ENCODE measurements at places on chromosomes 2 and 18. TPM values are rescaled to one million over a fixed set of nuclear protein-coding genes. Genes with fewer than 3 reads are reported as not detected.

The RNF125 gene
- 3.7 TPM for total RNA-seq

The TXNDC2 gene
- total RNA-seq = 0.19 TPM

The HNRNPLL gene
- 54.6 TPM for total RNA-seq

The GPAT2 gene
- 10.0 TPM for total RNA-seq

The ABCG5 gene
- total RNA-seq = not detected

The SERPINB5 gene
- total RNA-seq = not detected

The ALPP gene
- not detected for total RNA-seq

The ERFE gene
- total RNA-seq = 0.79 TPM

The SERPINB7 gene
- not detected for total RNA-seq

The GAREM1 gene
- total RNA-seq = 8.3 TPM

The POTEI gene
- total RNA-seq = not detected

The HRH4 gene
- not detected for total RNA-seq

The SCN7A gene
- total RNA-seq = 3.2 TPM

GRCh38 chr2:204159526-204159925 lies 223.0 kb downstream of the ICOS start:
- no peak for DNase-seq

- no peak for DNase-seq
These were observed 210.7 kb downstream of the MTX2 start for GRCh38 chr2:176479961-176480360.

GRCh38 chr2:28465148-28465885 lies 30.5 kb upstream of the PLB1 start:
- no peak for DNase-seq

- no peak for DNase-seq
These were observed 45.7 kb downstream of the ANKMY1 start for GRCh38 chr2:240512109-240512485.

- DNase-seq = no peak
These were observed 101.8 kb downstream of the TRIB2 start for GRCh38 chr2:12818416-12819102.

DNA sequence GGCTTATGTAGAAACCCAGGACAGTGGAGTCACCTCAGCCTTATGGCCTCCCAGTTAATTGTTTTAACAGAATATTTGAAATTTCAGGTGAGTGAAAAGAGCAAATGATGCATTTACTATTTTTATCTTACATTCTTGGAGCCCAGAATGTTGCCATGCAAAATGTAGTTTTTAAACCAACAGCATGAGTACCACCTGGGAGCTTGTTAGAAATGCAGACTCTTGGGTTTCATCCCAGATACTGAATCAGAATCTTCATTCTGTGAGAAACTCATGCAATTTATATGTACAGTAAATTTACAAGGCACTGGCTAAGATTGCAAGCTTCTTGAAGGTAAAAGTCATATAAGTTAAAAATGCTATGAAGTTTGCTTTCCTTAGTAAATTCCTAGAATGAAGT lies 654.5 kb upstream of the CDH2 start:
- no peak for DNase-seq

DNA sequence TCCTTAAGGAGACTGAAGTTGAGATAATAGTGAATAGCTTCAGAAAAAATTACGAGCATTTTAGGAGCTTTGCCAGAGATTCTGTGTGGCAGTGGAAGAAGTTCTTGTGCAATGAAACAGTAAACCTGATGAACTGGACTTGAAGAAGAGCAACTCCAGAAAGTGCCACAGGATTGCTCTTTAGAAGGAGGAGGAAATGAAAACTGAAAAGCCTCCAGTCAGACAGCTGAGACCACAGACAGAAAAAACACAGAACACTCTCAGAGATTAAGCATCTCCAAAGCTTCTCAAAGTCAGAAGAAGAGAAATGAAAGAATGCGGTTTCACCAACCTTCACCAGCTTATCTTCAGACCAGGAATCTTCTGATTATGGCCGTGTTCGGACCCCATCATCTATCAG lies 329.7 kb upstream of the CNTNAP5 start:
- DNase-seq = no peak

- no peak for DNase-seq
These were observed 1160.5 kb upstream of the NXPH2 start for GRCh38 chr2:139940686-139941085.

- DNase-seq = no peak
These were observed 32.6 kb downstream of the VIT start for GRCh38 chr2:36729067-36729466.

DNA sequence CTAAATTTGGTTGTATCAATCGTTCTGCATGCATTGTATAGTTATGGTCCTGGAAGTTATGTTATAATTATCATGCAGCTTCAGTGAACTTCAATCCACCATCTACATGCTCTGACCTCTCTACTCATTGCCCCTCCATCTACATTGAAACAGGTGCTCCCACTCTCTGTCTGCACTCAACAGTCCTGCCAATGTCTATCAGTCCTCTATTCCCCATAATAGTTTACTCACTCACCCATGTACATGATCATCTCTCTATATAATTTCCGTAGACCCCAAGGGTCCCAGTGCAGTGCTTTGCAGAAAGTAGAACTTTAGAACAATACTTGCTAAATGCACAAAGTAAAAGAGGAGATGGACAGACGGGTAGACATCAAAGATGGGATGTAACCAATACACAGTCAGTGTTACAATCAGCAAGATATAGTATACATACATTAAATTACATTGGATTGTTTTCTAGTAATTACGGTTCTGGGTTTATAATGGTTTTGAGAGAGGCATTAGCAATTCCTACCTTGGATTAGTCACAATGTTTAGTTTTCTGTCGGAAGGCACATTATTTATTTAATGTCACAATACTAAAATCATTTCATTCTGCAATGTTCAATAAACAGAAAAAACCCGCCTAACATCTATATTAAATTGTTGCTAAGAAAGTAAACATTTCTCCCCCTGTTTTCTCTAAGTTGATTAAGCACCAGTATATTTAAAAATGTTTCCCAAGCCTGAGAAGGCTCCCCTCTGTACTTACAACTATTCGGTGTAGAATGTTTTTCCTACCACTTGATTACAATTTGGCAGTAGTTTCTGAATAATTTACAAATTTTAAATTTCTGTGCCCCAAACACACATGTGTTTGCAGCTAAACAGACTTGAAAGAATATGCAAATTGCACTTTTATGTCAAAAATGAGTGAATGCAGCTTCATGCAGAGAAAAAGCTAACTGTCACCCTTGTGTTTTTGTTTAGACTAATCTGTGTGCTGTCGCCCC lies 94.4 kb upstream of the SIX2 start:
- no peak for DNase-seq
